ENCODE measurements at places on chromosomes 16 and 17. TPM values are rescaled to one million over a fixed set of nuclear protein-coding genes. Genes with fewer than 3 reads are reported as not detected.
A peak's percentile ranks its signal among the peaks of the same experiment; 100 is the strongest.

The LUC7L3 gene
- total RNA-seq = 120 TPM

GRCh38 chr17:5700745-5701144, 116.4 kb upstream of the NLRP1 start:
- DNase-seq = no peak
- no peak overlapping the region for H3K4me3 ChIP-seq
- H3K27ac ChIP-seq = no peak overlapping the region
- H3K4me1 ChIP-seq = no peaks in the 10 kb centered on the region

DNA sequence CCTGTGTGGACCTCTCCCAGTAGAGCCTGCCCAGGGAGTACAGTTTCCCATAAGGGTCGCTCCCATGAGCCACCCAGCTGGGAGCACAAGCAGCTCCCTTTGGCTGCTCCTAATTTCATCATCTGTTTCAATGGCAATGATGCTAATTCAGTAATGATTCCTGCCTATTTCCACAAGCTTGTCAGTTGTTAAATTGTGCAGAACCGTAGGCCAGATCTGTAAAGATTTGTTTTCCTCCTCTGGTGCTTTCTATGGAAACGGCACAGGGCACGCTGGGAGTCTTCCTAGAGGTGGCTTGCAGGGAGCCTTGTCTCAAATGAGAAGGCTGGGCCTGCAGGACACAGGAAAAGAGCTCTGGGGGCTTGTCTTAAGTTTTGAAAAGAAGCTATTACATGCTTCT, 223.7 kb downstream of the CBLN1 start:
- no peaks in the 10 kb centered on the region for H3K27me3 ChIP-seq
- H3K4me1 ChIP-seq = no peaks in the 10 kb centered on the region
- no peak for DNase-seq

The DNAH17 gene
- total RNA-seq = 0.20 TPM

The GNGT2 gene
- total RNA-seq = 24.0 TPM

The ACSM2A gene
- not detected for total RNA-seq

GRCh38 chr17:76714822-76715495, 4.2 kb upstream of the MXRA7 start:
- peaks cover 30% of the 10 kb centered on the region for H3K36me3 ChIP-seq
- no peak overlapping the region for H3K4me3 ChIP-seq
- H3K4me1 ChIP-seq = peaks cover 37% of the 10 kb centered on the region
- peak; percentile 64 for DNase-seq
- no peaks in the 10 kb centered on the region for H3K27me3 ChIP-seq

DNA sequence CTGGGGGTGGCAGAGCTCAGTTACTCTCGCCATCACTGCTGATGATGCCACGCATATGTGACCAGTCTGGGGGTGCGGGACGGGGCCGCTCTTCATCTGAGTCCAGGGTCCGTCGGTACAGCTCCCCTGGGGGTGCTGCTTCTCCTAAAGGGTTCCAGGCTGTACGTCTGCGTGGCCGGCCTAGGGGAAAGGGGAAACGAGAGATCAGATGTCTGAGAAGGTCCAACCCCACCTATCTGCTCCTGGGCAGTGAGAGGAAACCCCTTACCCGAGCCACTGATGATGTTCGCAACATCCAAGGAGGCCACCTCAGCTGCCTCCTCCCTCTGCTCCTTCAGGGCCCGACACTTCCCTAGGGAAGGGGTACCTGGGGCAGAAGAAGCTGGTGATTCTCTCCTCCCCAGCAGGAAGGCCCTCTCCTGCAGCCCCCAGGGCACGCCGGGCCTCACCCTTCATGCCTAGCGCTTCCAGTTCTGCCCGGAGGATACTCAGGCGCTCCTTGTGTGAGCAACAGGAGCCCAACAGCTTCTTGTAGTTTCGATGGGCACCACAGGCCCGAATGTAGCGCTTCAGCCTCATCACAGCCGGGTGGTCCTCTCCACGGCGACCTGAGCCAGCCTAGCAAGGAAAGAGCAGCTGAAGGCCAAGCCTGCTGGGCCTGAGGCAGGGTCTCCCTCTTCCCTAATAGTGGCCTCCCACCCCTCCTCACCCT, 2.1 kb downstream of the HIRIP3 start:
- no peak overlapping the region for H3K27ac ChIP-seq
- no peak for DNase-seq
- no peaks in the 10 kb centered on the region for H3K27me3 ChIP-seq
- H3K36me3 ChIP-seq = peaks cover 6% of the 10 kb centered on the region

- H3K27me3 ChIP-seq = no peaks in the 10 kb centered on the region
- no peak overlapping the region for H3K27ac ChIP-seq
- H3K4me1 ChIP-seq = no peaks in the 10 kb centered on the region
- no peak for DNase-seq
- H3K36me3 ChIP-seq = no peaks in the 10 kb centered on the region
Observed at GRCh38 chr17:14940108-14940937, 324.8 kb downstream of the PMP22 start.

The ENO3 gene
- 29.4 TPM for total RNA-seq

- H3K27ac ChIP-seq = no peak overlapping the region
- no peak overlapping the region for H3K4me3 ChIP-seq
Observed at GRCh38 chr17:48215583-48216139, 108.1 kb downstream of the SNX11 start.
